ENCODE measurements at places on chromosomes 7 and 10.

DNA sequence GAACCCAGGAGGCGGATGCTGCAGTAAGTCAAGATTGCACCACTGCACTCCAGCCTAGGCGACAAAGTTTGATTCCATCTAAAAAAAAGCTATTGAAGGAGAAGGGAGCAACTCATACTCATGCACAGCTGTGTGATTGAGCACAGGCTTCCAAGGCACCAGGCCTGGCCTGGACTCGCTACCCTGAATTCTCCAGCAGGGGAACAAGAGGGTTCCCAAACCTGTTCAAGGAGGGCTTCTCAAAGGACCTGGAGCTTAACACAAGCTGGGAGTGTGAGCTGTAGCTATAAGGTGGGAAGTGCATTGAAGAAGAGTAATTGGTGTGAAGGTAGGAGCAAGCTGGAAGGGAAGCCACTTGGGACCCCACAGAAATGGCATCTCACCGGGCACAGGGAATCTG is 15.1 kb upstream of the DDIT4 start:
- DNase-seq, result no peak

GRCh38 chr10:15796762-15797161 is 63.5 kb downstream of the MINDY3 start:
- no peak for DNase-seq

DNA sequence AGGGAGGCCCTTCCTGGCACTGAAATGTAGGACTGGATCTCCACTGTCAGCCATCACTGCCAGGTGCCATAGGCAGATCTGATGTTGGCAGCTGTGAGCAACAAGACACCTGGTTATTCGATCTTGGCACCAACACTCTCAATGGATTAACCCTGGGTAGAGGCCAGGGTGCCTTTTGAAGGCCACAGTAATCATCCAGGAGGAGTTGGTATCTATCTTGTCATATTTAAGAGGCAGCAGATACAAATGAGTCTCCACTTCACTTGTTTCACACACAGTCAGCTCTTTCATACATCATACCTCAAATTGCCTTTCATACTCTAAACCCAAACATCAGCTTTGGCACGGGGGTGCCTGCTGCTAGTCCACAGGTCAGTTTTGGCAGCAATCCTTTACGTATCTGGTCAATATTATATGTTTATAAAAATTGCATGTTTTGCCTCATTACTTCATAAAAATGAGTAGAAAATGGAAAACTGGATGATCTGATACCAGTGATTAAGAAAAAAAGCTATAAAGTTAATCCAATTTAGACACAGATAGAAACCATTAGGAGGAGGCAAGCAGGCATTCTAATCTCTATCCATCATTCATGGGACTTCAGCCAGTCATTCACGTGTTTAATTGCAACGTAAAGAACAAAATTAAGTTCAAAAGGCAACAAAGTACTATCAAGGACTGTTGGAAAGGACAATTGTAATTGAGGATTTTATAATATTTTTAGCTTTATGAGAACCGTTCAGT is 12.7 kb upstream of the CACUL1 start:
- no peak for DNase-seq

DNA sequence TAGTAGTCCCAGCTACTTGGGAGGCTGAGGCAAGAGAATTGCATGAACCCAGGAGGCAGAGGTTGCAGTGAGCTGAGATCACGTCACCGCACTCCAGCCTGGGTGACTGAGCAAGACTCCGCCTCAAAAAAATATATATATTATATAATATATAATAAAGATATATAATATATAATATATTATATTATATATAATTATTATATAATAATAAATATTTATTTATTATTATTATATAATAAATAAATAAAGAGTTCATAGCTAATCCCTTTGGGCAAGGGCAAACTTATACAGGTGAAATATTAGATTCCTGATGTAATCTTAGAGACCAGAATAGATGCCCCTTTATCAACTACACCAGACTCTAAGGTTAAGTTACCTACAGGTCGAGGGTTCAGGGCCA is 185.2 kb downstream of the PRPF18 start:
- no peak for DNase-seq

DNA sequence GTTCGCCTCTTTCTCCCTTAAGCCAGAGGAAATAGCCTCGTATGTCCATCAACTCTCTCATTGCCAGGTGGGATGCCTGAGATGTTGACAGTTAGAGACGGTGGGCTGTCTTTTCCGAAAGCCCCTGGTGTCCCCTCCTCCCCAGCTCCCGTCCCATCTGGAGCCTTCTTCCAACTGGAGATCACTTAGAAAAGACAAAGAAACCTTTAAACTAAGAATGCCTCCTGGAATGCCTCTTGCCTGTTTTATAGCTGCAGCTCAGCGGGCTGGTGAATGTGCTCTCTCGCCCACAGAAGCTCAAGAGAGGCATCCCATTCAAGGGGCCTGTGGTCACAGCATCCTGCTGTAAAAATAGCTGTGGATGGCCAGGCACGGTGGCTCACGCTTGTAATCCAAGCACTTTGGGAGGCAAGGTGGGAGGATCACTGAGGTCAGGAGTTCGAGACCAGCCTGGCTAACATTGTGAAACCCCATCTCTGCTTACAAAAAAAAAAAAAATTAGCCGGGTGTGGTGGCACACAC is 5.2 kb upstream of the MYL10 start:
- no peak for DNase-seq

- no peak for DNase-seq
Observed at GRCh38 chr7:96034940-96035727, 262.8 kb downstream of the DYNC1I1 start.

GRCh38 chr7:158392251-158392650 is 195.4 kb downstream of the PTPRN2 start:
- no peak for DNase-seq

DNA sequence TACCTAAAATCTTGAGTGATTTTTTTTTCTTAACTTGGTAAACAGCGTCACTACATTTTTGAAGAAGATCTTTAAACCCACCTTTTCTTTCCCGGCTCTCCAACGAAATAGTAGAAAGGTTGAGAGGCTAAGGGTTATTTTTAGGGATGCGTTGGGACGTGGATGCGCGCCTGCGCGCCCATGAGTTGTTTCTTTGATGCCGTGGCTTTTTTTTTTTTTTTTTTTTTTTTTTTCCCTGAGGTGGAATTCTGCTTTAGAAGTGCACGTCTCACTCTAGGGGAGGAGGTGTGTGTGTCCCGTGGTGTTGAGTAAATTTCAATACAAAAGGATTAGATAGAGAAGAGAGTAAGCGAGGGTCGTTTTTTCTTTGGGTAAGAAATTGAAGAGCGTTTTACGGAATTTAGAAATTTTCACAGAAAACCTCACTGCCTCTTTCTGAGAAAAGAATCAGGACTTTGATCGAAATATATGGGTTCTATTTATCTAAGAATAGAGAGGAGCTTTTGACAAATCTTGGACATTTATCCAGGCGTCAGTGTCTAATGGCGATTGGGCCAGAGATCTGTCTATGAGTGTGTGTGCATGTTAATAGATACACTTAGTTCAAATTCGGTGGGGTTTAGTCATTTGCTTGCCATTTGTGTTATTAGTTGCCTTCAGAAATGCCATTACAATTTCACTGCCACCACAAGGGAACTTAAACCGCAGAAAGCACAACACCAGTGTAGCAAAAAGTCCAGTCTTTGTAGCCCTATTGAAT is 1.2 kb upstream of the SP8 start:
- no peak for DNase-seq

DNA sequence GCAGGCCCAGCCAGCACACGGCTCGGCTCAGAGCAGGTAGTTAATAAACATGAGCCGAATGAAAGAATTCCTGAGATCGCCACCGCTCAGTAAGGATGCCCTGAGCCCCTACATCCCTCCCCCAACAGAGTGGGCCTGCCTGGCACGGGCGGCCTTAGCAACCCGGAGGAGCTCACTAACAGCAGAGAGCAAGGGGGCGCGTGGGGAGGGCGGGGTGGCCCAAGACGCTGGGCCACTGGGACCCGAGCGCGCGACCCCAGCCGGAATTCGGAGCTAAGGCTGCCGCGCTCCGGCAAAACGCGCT is 403 bp upstream of the ENO4 start:
- no peak for DNase-seq

GRCh38 chr7:30321882-30322192 is 37.4 kb downstream of the ZNRF2 start:
- no peak for DNase-seq

DNA sequence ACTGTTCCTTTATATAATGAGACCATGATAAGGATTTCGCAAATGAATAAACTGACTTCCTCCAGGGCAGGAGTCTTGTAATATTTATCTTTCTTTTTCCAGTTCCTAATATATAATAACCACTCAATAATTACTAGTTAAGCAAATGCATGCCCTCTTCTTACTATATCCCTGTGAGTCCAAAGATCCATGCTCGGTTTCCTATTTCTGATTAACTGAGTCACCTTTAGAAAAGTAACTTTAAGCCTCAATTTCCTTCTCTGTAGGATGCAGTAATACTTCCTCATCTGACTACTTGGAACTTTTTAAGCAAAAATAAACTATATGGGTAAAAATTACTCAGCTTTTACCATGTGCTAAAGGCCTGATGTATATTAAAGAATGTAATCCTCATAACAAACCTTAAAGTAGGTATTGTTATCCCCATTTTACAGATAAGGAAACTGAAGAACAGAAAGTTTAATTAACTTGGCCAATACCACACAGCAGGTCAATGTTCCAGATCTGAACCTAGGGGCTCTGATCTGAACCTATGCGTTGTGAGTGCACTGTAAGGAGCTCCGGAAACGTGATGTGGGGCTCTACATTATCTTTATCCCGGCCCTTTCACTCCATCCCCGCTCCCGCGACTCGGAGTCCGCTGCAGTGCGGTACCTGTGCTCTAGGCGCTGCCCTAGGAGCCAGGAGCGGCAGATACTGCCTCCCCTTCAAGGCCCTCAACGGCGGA is 458 bp downstream of the COX15 start:
- DNase-seq, result no peak

DNA sequence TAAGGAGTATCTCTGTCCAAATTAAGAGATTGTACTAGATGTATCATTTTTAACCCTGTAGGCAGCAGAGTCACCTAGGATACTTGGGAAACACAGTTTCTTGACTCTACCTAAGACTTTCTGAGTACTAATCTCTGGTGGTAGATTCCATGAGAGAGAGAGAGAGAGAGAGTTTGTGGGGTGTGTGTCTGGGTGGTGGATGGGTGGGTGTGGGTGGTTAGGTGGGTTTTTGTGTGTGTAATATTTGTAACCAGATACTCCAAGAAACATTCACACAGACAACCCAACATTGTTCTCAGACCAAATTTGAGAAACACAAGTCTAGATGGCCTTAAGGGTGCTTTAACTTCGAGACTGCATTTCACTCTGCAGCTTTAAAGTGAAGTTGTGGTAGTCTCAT is 215.2 kb downstream of the PRKG1 start:
- no peak for DNase-seq
